ENCODE measurements at places on chromosomes 2 and 18. TPM values are rescaled to one million over a fixed set of nuclear protein-coding genes. Genes with fewer than 3 reads are reported as not detected.

The ATOH8 gene
- total RNA-seq: 4.5 TPM

The GALNT3 gene
- 0.87 TPM for total RNA-seq

The TSPYL6 gene
- not detected for total RNA-seq

The SDC1 gene
- total RNA-seq: 117 TPM

The TGFA gene
- total RNA-seq: not detected

The WNT6 gene
- total RNA-seq: not detected

The RAMP1 gene
- total RNA-seq: 13.1 TPM

The HTR2B gene
- 19.3 TPM for total RNA-seq

The LRRC30 gene
- total RNA-seq: not detected

The KCNG3 gene
- under 0.01 TPM for total RNA-seq

The CHMP3 gene
- 118 TPM for total RNA-seq

The LYPD1 gene
- total RNA-seq: 0.22 TPM

The CBLN2 gene
- 0.11 TPM for total RNA-seq

The DNAJC5G gene
- not detected for total RNA-seq

The ALKAL2 gene
- total RNA-seq: not detected

The ABCB11 gene
- not detected for total RNA-seq

The RAB6D gene
- total RNA-seq: not detected

The SCN9A gene
- total RNA-seq: 43.0 TPM

The MYCN gene
- total RNA-seq: not detected

The BMP10 gene
- total RNA-seq: not detected

The ADCYAP1 gene
- total RNA-seq: not detected

The C2orf80 gene
- total RNA-seq: not detected

The FEV gene
- total RNA-seq: not detected

The IL1RN gene
- total RNA-seq: not detected

The CCBE1 gene
- 21.2 TPM for total RNA-seq

The IGFBP5 gene
- total RNA-seq: 731 TPM

The CLHC1 gene
- 11.5 TPM for total RNA-seq

The DQX1 gene
- 0.11 TPM for total RNA-seq

The DHRS9 gene
- not detected for total RNA-seq

The PLCD4 gene
- 2.6 TPM for total RNA-seq
